Omental fat pad (tissue), 4 donors: ENCODE measurements at places on chromosomes 6 and 20.

DNA sequence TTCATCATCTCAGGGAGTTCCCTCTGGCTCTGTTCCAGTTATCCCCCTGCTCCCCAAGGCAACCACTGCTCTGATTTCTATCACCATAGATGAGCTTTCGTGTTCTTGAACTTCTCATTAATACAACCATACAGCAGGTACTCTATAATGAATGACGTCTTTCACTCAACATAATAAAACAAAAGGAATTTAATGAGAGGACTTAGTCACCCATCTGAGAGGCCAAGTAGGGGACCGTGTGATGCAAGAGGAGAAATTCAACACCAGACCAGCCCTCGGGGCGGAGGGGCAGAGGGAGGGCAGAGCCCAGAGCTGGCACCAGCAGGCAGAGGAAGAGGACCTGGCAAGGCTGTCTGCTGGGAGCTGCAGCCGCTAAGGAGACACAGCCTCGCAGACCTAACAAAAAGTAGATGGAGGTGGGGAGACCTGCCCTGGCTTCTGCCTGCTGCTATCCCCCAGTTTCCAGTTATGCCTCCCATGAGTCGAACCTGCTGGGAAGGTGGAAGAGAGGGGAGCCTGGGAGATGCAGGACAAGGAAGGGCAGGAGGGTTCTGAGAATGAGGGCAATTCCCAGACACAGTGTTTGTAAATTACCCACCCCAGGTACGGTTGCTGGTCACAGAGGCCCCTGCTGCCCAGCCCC, 13.8 kb downstream of the CCN5 start:
- no peak for DNase-seq

DNA sequence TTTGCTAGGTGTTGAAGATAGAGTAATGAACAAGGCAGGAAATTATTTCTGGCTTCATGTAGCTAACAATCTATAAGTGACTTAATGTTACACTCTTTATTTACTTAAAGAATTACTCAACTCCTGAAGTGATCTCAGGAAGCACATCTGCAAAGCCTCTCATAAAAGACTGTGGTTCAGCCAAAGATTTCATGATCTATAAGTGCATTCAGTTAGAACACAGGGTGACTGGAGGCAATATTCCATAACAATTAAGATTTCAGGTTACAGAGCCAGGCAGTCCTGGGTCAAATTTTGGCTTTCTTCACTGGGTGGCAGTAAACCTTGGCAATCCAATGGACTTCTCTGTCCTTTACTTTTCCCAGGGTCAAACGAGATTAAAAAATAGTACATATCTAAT, 204.0 kb downstream of the TPBG start:
- DNase-seq, result no peak

GRCh38 chr6:101980924-101981323, 587.4 kb downstream of the GRIK2 start:
- no peak for DNase-seq

GRCh38 chr6:113719064-113719463, 138.1 kb upstream of the MARCKS start:
- no peak for DNase-seq

GRCh38 chr20:33388268-33388667, 13.1 kb downstream of the CDK5RAP1 start:
- no peak for DNase-seq

DNA sequence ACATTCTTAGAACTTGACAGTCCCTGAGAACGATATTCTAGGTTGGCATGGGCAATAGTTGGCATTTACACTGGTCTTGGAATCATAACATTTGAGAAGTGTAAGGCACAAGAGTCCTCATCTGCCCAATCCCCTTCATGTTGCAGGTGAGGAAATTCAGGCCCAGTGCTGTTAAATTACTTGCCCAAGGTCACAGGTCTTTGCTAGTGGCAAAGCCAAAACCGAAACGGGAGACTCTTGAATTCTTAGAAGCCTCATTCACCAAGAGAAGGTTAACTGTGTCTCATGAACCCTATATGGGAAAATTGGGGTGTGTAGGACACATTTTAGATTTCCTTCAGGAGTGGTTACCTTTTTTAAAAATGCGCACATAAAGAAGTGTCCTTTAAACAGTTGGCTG, 7.2 kb downstream of the E2F3 start:
- DNase-seq, result no peak

GRCh38 chr6:137772541-137773250, 94.4 kb upstream of the TNFAIP3 start:
- no peak for DNase-seq

DNA sequence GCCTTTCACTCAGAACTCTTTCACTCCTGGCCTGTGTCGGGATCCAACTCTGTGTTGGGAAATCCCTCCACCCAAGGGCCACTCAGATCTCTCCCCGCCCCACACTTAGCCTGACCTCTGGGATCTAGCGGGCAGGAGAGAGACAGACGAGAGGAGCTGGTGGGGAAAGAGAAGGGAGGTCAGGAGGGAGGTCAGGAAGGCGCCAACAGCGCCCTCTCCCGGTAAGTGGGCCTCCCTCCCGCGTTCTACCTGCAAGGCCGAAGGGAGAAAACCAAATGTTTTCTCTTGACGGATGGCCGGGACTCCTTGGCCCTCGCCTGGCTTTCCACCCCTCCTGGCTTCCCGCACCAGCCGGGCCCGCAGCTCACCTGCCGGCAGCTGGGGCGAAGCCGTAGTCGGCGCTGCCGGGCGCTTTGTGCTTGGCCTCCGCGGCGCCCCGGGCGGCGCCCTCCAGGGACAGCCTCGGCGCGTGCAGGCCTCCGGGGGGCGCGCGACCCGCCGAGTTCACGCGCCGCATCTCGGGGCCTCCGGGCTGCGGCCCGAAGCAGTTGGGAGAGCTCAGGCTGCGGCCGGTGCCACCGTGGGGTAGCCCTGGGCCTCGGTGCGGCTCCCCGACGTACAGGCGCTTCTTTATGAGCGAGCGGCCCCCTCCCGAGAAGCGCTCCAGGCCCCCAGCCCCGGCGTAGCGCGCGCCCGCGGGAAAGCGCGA, 38.2 kb downstream of the C6orf132 start:
- no peak for DNase-seq

- DNase-seq, result no peak
Observed at GRCh38 chr20:55153001-55153645, 677.7 kb downstream of the DOK5 start.
